AG10803 (cell line): ENCODE measurements at places on chromosomes 6 and 20.

- no peak for DNase-seq
Observed at GRCh38 chr20:57959589-57959988, 249.8 kb upstream of the PMEPA1 start.

DNA sequence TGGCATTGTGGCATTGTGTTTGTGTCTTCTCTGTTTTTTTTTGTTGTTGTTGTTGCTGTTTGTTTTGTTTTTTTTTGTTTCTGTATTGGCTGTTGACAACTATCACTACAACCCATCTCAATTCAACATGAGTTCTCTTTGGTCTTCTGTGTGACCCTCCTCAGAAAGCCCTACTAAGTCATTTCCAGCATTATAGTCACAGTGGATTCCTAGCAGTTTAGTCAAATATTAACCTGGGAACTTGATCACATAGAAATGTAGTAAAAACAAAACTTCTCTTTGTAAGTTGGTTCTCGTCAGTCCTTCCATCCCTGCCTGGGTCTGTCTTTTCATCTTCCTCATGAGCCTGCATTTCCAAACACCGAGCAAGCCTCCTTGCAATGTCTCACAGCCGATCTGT lies 16.8 kb downstream of the SLC17A2 start:
- no peak for DNase-seq

GRCh38 chr6:155317186-155317585 lies 2.9 kb upstream of the TFB1M start:
- DNase-seq: no peak

- no peak for DNase-seq
Observed at GRCh38 chr6:157718503-157719187, 104.4 kb upstream of the SNX9 start.

DNA sequence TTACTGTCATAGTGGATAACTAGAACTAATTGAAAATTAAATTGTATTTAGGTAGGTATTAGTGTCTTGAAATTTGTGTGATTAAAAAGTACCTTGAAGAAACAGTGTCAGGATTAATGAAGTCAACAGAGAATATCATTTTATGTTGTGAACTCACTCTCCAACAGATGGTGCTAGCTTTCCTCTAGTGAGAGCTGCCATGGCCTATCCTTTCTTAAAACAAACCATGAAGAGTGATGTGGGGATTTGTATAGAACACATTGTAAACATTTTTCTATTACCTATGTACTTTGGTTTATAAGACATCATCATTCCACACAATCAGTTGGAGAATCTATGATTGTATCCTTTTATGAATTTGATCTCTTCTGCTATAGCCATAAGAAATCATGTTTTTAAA lies 4.8 kb upstream of the SRSF12 start:
- peak; percentile 23 for DNase-seq

DNA sequence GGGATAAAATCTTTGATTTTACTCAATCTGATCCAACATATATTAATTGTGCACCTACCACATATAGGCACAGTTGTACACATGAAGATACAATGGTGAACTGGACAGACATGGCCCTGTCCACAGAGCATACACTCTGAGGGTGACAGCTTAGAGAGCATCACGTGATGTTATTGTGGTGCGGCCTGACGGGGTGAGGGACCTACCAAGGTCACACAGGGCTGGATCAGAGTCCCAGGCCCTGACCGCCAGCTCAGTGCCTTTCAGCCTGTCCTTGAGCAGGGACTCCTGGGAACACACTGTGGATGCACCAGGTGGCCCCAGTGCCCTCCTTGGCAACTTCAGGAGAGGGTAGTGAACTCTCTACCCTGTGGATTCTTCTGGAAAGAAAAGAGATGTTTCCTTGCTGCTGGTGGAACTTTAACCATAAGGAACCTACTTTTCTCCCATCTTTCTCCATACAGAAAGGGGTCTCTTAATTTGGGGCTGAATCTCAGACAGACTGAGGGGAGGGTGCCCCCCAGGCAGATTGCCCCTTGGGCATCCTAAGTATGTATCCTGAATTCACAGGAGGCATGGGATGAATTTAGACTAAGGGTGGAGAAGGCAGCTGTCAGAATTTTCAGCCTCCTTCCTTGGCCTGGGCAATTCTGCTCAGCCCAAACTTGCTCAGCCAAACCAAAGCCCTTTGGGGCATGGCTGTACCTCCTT lies 26.5 kb downstream of the PCK1 start:
- no peak for DNase-seq

DNA sequence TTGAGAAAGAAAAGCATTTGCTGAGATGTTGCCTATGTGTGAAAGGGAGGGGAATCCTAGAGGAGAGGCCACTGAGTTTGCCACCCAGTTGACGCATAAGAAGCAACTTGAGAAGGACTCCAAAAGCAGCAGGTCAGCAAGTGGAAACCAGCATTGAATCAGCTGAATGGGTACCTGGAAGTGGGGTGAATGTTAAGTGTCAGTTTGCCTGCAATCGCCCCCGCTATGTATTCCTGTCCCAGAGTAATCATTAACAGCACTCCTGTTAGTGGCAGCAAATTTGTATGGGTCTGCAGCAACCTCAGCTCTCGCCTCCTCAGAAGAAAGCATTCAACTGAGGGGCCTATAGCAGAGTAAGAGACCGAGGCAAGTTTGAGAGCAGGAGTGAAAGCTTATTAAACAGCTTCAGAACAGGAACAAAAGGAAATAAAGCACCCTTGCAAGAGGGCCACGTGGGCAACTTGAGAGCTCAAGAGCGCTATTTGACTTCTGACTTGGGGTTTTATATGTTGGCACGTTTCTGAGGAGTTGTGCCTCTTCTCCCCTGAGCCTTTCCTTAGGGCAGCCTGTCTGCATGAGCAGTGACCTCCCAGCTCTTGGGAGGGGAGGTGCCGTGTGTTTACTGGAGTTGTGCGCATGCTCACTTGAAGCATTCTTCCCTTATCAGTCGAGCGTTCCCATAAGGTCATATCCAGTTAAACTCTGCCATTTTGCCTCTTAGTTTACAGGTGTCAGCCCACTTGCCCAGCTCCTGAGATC lies 122.6 kb upstream of the PHACTR1 start:
- no peak for DNase-seq

- peak; percentile 82 for DNase-seq
Observed at GRCh38 chr6:12614456-12614855, 102.1 kb upstream of the PHACTR1 start.

DNA sequence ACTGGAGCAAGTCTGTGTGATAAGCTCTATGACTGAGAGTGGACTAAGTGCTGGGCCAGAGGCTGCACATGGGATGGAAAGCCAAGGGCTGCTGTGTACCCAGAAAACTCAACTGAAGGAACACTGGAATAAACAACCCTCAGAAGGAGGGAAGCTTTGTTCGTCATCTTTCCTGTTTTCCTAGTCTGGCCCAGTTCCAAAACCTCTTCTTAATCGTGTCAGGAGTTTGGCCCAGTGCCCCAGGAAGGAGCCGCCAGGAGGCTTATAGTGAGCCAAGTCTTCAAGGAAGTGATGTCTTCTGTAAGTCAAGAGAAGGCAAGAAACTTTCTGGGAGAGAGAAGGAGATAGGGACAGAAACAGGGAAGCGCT lies 23.3 kb upstream of the TOP1 start:
- DNase-seq: peak; percentile 90

DNA sequence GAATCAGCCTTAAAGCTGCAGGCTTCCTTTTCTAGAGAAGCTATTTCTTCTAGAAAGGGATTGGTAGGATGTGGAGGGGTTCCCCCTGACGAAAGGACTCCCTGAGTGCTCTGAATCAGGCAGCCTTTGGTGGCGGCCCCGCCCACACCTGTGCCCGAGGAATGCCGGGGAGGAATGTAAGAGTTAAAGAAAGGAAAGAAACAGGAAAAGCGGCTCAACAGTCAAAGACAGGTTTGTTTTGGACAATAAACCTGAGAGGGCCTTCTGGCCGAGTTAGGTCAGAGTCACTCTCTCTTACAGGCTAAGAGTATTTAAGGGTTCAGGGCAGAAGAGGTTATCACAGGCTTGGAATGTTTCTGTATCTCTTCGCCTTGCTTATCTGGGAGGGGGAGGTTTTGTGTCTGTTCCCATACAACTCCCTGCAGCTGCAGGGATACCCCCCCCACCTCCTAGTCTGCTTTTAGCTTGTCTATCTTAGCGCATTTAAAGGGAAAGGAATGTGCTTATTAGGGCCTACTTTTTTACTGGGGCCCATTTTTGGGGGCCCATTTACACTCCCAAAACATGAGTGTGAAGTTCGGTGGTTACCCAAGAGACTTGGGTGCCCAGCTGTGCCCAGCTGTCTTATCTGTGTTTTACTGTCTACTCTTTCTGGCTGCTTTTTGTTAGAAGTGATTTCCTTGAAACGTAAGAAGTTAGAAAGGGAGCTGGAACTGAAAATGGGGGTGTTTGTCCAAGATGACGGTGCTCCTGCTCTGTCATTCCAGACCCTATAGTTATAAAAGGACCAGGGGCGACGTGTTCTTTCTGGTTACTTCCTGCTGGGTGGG lies 32.8 kb downstream of the DYNLT1 start:
- no peak for DNase-seq

DNA sequence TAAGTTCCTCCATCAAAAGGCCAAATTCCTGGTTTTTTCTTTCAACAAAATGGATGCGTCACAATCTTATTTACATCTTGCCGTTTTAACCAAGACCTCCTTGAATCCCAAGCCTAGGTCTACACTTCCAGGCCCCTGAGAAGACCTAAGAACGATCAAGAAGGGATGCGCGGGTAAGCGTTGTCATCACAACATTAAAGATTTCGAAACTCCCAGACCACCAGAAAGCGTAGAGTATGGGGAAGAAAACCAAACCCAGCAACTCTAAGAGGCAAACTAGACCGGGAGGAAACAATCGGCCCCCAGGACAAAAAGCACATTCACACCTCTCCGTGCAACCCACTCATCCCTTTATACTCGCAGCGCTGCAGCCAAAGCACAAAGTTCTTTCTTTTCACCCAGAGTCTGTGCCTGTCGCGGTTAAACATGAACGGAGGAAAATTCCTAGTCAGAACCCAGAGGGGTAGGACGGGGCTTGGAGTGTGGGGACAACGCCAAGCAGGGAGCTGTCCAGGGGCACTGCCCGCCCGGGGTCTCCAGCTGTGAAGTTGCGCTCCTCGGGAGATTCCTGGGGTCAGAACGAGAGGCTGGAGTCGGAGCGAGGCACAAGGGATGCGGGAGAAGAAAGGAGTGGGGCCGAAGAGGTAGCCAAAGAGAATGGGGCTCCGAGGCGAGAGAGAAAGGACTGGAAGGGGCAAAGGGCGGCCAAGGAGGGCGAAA lies 725 bp downstream of the OSER1 start:
- peak; percentile 22 for DNase-seq

GRCh38 chr6:105484238-105485161 lies 81.6 kb upstream of the PREP start:
- peak; percentile 48 for DNase-seq

DNA sequence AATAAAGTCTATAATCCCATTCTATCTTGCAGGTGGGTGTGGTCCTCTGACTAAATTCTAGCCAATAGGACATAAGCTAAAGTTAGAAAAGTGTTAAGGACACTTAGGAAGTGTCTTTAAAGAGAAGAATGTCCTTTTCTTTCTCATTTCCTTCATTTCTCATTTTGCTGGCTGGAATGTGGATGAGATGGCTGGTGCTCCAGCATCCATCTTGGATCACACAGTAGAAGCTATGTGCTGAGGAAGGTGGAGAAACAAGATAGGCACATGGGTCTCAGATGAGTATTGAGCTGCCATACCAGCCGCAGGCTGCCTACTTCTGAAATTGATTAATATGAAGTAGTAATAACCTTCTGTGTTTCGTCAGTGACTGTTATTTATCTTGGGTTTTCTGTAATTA lies 289.0 kb downstream of the LRFN2 start:
- no peak for DNase-seq

GRCh38 chr6:142306736-142307135 lies 4.9 kb downstream of the ADGRG6 start:
- no peak for DNase-seq

GRCh38 chr6:38146021-38146733 lies 326.6 kb downstream of the ZFAND3 start:
- DNase-seq: peak; percentile 12

- DNase-seq: no peak
Observed at GRCh38 chr20:22403632-22404361, 180.6 kb downstream of the FOXA2 start.

GRCh38 chr6:81812401-81812800 lies 59.9 kb upstream of the TENT5A start:
- DNase-seq: no peak

GRCh38 chr6:129644567-129645015 lies 65.4 kb downstream of the ARHGAP18 start:
- DNase-seq: peak; percentile 78

GRCh38 chr6:161011492-161012480 lies 20.2 kb downstream of the MAP3K4 start:
- DNase-seq: no peak

DNA sequence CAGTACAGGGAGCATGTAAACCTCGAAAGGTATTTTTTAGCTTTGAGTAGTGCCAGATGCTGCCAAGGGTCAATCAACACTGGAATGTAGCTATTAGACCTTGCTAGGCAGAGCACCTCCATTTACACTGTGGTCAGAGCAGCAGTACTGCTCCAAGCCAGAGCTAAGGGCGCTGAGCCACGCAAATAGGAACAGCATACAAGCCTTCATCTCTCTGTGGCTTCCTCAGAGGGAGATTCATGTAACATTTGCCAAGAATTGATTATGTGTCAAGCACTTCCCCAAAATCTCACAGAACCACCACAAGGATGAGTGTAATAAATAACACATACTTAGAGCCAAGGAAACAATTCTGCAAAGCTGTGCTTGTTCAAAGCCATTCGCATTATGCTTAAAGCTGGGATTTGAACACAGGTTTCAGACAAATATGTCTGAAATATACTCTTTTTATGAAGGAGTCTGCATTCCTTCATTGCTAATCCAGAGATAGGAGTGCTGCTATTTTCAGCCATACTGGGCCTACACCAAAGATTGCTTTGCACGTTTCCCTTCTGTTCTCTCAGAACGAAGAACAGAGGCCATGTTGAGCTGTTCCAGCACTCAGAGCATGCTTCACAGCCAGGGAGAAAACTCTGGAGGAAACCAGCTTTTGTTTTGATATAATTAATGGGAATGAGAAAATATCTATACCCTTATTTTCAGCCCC lies 97.7 kb downstream of the SLC16A10 start:
- DNase-seq: no peak

GRCh38 chr6:71028236-71028876 lies 71.5 kb upstream of the B3GAT2 start:
- DNase-seq: no peak

DNA sequence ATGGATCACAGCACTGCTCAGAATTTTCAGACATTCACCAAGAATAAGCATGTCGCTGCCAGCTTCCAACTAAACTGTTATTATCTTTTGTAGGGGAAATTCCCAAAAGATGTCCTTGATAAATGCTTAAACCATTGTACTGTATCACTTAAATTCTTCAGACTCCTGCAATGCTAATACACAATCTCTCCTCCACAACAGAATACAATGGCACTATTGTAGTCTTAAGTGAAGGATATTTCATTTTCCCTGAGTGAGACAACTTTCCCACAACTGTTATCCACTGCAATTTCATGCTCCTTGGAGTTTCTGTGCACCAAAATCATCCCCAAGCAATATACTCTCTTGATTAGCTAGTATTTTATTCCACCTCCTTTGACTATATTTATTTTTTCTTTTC lies 189.7 kb downstream of the COL9A1 start:
- no peak for DNase-seq
